ENCODE measurements at places on chromosomes 11 and 22.

GRCh38 chr11:3964056-3964455, 108.6 kb downstream of the STIM1 start:
- DNase-seq = no peak

DNA sequence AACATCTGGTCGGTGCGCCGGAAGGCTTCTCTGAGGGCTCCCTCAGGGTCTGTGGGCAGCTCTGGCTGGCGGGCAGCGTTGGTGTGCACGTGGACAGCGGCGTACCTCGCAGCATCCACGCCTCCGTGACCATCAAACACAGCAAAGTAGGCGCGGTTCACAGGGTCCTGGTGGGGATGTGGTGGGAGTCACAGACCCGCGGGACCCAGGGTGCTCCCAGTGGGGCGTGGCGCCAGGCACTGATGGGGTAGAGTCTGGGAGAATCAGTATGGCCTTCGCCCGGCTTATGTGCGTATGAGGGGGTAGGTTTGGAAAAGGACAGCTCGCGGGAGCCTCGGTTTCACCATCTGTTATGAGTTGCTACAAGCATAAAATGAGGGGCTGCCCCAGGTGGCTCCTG, 19.2 kb downstream of the PPM1F start:
- DNase-seq = no peak

DNA sequence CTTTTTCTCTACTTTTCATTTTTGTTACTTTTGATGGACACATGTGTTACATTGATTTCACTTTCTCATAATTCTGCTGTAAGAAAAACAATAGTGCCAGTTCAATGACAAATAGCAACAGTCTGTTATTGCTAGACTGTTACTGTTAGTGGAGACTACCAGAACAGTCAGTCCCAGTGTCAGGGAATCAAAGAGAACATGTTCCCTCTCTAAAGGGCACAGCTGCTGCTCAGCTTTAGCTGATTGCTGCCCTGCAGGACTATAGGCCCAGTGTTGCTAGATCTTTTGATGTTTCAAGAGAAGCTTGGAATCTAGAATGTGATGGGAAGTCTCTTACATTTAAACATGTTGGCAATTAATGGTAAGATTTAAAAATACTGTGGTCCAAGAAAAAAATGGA, 3.4 kb downstream of the BIRC3 start:
- no peak for DNase-seq

- no peak for DNase-seq
Measured at GRCh38 chr11:13964771-13965074, 2.2 kb downstream of the SPON1 start.

GRCh38 chr11:7057641-7058040, 31.2 kb upstream of the RBMXL2 start:
- no peak for DNase-seq

DNA sequence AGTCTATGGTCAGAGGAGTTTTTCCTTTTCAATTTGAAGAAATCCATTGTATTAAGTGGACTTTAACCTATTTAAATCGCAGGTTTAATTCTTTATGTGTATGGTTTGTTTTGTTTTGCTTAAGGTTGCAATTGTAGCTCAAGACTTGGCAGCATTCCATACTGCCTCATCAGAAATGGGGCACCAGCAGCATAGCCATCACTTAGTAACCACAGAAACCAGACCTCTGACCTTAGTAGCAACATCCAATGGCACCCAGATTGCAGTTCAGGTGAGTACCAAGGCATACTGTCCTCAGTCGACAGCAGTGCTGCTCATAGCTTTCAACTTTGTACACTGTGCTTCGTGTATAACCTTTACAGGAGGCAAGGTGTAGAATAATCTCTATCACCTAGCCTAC, 48.4 kb upstream of the WEE1 start:
- DNase-seq = no peak

DNA sequence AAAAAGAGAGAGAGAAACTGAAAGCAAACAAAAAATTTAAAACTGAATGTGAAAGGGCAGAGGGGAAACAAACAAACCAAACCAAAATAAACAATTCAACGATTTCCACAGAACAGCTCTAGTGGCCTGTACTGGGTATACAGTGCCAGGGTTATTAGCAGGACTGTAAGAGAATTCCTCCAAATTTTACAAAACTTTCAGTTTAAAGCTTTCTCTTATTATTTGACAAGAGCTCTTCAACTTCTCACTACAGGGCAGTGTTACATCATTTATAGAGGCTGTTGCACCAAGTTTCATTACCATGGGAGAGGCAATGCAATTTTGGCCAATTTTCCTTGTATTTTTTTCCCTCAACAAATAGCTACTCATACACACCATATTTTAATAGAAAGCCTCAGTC, 44.3 kb upstream of the CLPB start:
- no peak for DNase-seq
